ENCODE measurements at places on chromosomes 1 and 21. TPM values are rescaled to one million over a fixed set of nuclear protein-coding genes. Genes with fewer than 3 reads are reported as not detected.

PODN gene
- 22.9 TPM for total RNA-seq

MYBPH gene
- not detected for total RNA-seq

DNA sequence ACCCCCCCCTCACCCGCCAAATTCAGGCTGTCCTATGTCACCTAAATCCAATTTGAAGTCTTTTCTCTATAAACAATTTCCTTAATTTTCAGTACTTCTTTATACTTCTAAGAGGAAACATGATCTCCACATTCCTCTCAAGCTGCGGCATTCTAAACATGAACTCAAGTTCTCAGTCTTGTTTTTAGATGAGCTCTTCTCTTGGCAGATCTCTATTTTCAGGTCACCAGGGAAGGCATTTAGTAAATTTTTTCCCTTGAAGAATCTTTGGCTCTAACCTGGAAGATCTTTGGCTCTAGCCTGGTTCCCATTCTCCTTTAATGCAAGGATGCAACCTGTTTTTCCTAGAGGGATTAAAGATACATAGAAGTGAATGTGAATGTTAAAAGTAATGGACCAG, 193.4 kb downstream of the ATG4C start:
- H3K27me3 ChIP-seq: no peaks in the 10 kb centered on the region
- no peak for DNase-seq
- no peak overlapping the region for H3K27ac ChIP-seq

DNA sequence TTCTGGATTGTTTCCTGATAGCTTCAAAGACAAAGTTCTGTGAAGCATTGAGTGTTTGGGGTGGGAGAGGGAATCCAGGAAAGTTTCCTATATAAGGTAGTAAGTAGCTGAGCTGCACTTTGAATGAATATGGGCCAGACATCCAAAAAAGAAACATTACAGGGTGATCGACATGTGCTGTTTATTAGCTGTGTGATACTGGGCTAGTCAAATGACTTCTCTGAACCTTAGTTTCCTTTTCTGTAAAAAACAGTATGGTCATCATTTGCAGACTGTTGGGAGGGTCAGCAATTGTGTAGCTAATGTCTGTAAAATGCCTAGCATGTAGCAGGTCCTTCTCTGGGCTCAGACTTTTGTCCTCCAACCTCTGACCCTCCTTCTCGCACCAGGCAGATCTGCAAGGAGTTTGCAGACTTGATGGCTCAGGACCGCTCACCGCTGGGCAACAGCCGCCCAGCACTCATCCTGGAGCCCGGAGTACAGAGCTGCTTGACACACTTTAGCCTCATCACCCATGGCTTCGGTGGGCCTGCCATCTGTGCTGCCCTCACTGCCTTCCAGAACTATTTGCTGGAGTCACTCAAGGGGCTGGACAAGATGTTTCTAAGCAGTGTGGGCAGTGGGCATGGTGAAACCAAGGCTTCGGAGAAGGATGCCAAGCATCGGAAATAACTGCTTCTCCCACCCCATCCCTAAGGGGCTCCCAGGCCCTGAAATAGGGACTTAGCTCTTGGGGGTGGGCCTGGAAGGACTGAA, 21.1 kb downstream of the TFAP2E start:
- no peaks in the 10 kb centered on the region for H3K27me3 ChIP-seq
- no peak overlapping the region for H3K27ac ChIP-seq
- H3K4me1 ChIP-seq: no peaks in the 10 kb centered on the region
- no peak for DNase-seq
- H3K36me3 ChIP-seq: peaks cover 10% of the 10 kb centered on the region

All from left ventricle myocardium inferior (tissue), 1 donor.